Mucosa of gallbladder (tissue), 1 donor: ENCODE measurements at places on chromosomes 6 and 20. TPM values are rescaled to one million over a fixed set of nuclear protein-coding genes. Genes with fewer than 3 reads are reported as not detected.

The CST4 gene
- total RNA-seq: 3.7 TPM

The KCNK16 gene
- not detected for total RNA-seq

The ARMC12 gene
- total RNA-seq: 1.1 TPM

The BPIFB1 gene
- total RNA-seq: 0.78 TPM

The BICRAL gene
- total RNA-seq: 18.1 TPM

The CRISP3 gene
- 7.5 TPM for total RNA-seq

The MRAP2 gene
- 1.9 TPM for total RNA-seq

The SLC24A3 gene
- 19.9 TPM for total RNA-seq

The KCNQ5 gene
- total RNA-seq: 2.3 TPM

The GGTLC1 gene
- total RNA-seq: 0.40 TPM

The IMPG1 gene
- not detected for total RNA-seq

The LIN28B gene
- total RNA-seq: 0.14 TPM

The FAM184A gene
- 1.0 TPM for total RNA-seq

The PHACTR1 gene
- total RNA-seq: 14.6 TPM

The EDN3 gene
- total RNA-seq: 7.7 TPM

The SEL1L2 gene
- total RNA-seq: 0.52 TPM

The SLC22A23 gene
- total RNA-seq: 46.0 TPM

The NOP56 gene
- 82.9 TPM for total RNA-seq

The FAM210B gene
- total RNA-seq: 72.9 TPM

The CD40 gene
- 15.8 TPM for total RNA-seq

The MANEA gene
- total RNA-seq: 14.6 TPM

The RIMS1 gene
- 22.2 TPM for total RNA-seq

The SLC17A1 gene
- total RNA-seq: 0.63 TPM

The LGSN gene
- 0.06 TPM for total RNA-seq

The BAG2 gene
- total RNA-seq: 19.9 TPM

The PPP1R18 gene
- total RNA-seq: 44.0 TPM

The HTR1E gene
- total RNA-seq: 0.17 TPM

The MYT1 gene
- total RNA-seq: 0.17 TPM

The CRISP1 gene
- not detected for total RNA-seq

The IL17F gene
- total RNA-seq: not detected

The TAB2 gene
- total RNA-seq: 46.1 TPM

The ZNF165 gene
- 1.5 TPM for total RNA-seq

The VWA7 gene
- 18.5 TPM for total RNA-seq

The ZKSCAN3 gene
- total RNA-seq: 8.6 TPM

The PTCRA gene
- total RNA-seq: 0.37 TPM

The SYCP2L gene
- total RNA-seq: 0.37 TPM

The CRYBG1 gene
- 18.2 TPM for total RNA-seq

The GPSM3 gene
- 19.6 TPM for total RNA-seq

The DOK5 gene
- 15.5 TPM for total RNA-seq

The ABHD12 gene
- total RNA-seq: 81.1 TPM
